Right kidney (tissue), 9 donors: ENCODE measurements at places on chromosomes 7 and 10.

DNA sequence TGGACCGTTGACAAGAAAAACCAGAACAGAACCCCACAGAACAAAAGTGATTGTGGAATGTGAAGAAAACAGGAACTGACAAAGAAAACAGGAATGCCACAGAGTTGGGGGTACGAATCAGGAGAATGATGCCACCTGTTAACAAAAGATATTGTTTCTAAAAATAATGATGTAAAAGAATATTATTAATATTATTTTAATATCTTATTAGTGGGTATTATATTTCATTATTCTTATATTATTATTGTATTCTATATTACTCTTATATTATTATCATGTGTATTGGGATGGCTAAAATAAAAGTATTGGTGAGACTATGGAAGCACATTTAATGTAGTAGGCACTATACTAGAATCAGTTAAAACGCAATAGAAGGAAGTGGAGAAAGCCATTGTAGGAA lies 659.0 kb upstream of the PCDH15 start:
- DNase-seq, result no peak

- no peak for DNase-seq
These were observed 80.9 kb downstream of the FAM171A1 start for GRCh38 chr10:15290150-15290549.

DNA sequence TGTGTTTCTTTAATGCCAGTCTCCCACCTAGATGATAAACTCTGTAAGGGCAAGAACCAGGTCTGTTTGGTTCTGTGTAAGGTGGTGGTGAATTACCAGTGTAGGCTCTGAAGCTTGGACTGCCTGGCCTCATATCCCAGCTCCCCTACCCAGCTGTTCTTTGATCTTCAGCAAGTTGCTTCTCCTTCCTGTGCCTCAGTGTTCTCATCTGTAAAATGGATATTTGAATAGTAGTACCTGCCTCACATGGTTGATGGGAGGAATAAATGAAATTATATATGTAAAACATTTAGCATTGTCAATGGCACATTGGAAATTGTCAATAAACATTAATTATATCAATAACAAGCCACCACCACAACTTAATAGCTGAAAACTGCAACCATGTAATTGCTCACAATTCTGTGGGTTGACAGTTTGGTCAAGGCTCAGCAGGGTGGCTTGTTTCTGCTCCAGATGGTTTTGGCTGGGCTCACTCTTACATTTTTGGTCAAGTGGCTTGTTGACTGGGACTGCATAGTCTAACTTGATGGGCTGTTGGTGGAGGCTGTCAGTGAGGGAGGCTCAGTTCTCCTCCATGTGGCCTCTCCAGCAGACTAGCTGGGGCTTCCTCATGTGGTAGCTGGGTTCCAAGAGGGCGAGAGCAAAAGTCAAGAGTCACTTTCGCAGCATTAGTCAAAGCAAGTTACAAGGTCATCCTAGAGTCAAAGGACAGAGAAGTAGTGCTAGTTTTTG lies 84.5 kb upstream of the DUSP5 start:
- no peak for DNase-seq

GRCh38 chr10:15794569-15794968 lies 65.7 kb downstream of the MINDY3 start:
- DNase-seq, result no peak

- no peak for DNase-seq
These were observed 1004.2 kb downstream of the GRID1 start for GRCh38 chr10:85362401-85362800.

GRCh38 chr7:112189691-112190090 lies 16.5 kb downstream of the DOCK4 start:
- no peak for DNase-seq

GRCh38 chr10:26556748-26557640 lies 118.9 kb downstream of the APBB1IP start:
- DNase-seq, result no peak

DNA sequence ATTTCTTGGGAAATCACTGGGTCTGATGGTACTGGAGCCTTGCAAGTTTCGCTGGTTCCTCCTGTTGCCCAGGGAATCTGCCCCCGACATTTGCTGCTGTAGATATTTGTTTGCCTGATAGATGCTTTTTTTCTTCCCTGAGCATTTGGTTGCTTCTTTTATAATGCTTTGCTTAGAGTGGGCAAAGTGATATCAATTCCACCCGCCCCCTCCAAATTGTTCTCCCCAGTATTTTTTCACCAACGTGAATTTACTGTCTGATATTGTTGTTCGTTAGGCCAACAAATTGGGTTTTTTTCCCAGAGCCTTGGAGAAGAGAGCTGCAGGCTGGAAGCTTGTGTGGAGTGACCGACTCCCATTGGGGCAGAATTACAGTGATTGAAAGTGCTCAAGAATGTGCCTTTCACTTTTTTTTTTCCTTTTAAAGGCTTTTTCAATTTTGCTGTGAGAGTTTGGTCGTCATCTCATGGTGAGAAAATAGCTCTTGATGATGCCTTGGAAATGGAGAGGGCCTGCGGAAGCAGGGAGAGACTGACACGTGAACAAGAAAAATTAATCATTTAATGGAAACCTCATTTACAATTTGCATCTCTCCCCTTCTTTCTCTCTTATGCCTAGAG lies 2.5 kb downstream of the GRK5 start:
- DNase-seq, result no peak

- DNase-seq, result no peak
These were observed 10.8 kb downstream of the KLF6 start for GRCh38 chr10:3774018-3774813.

GRCh38 chr10:132298038-132298881 lies 9.5 kb downstream of the STK32C start:
- peak; percentile 49 for DNase-seq

- DNase-seq, result no peak
These were observed 15.8 kb downstream of the BTBD16 start for GRCh38 chr10:122286867-122287266.

GRCh38 chr10:99161165-99161564 lies 74.5 kb downstream of the HPSE2 start:
- DNase-seq, result no peak

DNA sequence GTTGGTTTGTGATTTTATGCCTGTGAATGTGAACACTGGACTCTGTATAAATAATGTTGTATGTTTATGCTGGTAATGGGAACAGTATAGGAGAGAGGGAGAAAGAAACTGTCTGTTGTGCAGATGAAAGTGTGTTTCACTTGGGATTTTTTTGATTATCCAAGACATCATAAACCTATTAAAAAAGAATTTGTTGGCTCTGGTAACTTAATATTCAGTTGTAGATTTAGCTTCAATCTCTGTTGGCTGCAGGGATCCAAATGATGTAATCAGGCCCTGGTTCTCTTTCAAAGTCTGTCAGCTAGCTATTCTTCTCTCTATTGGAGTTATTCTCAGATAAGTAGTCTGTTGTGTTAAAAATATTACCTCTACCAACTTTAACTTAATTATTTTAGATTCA lies 168.8 kb upstream of the RHOBTB1 start:
- DNase-seq, result no peak

GRCh38 chr7:157087646-157088045 lies 51.1 kb upstream of the UBE3C start:
- DNase-seq, result no peak

DNA sequence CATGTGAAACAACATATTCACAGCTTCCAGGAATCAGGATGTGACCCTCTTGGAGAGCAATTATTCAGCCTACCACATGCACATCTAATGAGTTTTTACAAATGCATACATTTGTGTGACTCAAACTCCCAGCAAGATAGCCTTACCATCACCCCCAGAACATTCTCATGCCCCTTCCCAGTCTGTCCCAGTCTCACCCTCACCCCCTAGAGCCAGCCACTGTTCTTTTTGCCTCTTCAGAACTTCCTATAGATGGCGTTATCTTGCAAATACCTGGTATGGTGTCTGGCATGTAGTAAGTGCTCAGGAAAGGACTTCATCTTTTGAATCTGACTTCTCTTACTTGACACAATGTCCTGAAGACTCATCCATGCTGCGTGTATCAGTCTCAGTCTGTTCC lies 23.9 kb upstream of the AOC1 start:
- DNase-seq, result no peak

DNA sequence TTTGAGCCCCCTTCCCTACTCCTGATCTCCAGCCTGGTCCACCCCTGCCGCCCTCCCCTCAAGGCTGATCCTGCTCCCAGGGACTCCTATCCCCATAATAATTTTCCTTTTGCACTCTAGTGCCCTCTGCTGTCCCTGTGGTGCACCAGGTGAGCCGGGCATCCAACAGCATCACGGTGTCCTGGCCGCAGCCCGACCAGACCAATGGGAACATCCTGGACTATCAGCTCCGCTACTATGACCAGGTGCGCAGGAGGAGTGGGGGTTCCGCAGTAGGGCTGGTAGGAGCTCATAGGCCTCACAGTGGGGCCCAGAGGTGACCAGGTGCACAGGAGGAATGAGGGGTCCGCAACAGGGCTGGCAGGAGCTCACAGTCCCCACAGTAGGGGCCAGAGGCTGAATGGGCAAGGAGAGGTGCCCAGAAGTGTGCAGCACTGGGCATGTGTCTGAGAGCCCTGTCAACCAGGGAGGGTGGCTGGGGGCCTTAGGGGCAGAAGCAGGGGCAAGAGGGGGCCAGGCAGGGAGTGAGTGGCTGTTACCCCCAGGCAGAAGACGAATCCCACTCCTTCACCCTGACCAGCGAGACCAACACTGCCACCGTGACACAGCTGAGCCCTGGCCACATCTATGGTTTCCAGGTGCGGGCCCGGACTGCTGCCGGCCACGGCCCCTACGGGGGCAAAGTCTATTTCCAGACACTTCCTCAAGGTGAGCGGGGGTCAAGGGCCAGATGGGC lies 11.7 kb downstream of the EPHB6 start:
- peak; percentile 20 for DNase-seq

DNA sequence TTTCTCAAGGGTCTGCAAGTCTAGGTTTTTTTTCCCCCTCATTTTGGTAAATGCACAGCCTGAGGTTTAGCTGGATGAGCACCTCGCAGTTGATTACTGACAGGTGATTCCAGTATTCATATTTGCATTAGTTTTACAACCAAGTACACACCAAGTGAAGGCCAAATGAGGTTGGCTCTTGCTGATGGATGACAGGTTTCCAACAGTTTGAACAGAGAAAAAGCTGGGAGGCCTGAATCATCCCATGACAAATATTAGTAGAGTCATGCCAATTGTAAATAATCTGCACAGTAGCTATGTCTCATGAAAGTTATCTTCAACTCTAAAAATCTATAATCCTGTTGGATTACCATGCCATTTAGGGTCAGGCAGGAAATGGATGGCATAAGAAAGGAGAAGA lies 399.8 kb downstream of the HTR7 start:
- DNase-seq, result no peak

GRCh38 chr7:158760936-158761335 lies 56.3 kb upstream of the NCAPG2 start:
- no peak for DNase-seq

DNA sequence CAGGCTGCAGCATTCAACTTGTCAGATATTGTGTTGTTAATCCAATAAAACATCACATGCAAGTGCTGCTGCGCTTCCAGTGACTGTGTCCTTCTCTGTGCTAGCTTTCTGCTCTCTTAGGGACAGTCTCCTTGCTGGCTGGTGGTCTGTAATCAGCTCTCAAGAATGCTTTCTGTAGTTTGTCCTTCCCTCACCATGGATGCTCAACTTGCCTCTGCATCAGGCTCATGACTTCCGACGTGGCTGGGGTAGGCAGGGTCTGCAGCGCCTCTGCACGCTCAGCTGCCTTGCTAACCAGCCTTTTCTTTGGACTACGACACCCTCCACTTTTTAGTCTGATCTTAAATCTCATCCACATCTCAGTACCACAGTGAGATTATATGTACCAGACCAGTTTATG lies 58.3 kb downstream of the MMRN2 start:
- DNase-seq, result peak; percentile 34

GRCh38 chr10:42177077-42177792 lies 461.1 kb downstream of the ZNF33B start:
- no peak for DNase-seq

GRCh38 chr10:129954492-129955315 lies 9.4 kb downstream of the EBF3 start:
- no peak for DNase-seq
